ENCODE measurements at places on chromosomes 11 and 22.
A peak's percentile ranks its signal among the peaks of the same experiment; 100 is the strongest.

- no peak for DNase-seq
Observed at GRCh38 chr11:15737320-15737719, 619.0 kb downstream of the SOX6 start.

DNA sequence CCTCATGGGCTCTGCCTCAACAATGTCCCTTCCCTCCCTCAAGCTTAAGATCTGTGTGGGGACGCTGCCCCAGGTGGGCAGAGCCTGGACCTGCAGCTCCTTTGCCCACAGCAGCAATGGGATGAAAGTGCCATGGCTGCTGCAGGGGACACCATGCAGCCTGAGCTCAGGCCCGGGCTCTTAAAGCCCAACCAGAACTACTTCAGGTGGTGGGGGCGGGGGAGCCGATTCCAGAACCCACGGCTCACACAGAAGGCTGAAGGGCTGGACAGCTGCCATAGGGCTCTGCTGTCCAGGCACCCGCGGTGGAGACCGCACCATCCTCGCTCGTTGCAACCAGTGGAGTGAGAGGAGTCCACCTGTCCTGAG, 12.5 kb downstream of the CHID1 start:
- DNase-seq: peak; percentile 36

DNA sequence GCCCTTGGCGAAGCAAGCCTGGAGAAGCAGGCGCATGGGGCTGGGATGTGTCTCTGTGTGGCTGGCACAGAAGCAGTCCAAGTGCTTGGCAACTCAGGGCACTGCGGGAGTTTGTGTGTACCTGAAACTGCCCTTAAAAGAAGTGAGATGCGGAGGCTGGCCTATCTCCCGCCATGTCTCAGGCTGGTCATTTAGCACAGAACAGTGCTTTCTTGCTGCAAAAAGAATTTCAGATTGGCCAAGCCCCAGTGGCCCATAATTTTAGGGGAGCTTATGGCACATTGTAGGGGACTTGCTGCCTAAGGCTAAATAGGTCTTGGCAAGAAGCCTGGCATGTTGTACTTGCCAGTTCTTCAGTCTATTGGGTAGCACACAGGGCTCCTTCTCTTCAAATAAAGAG, 16.4 kb downstream of the EHF start:
- DNase-seq: no peak

GRCh38 chr11:116239247-116239646, 533.5 kb downstream of the BUD13 start:
- no peak for DNase-seq

- DNase-seq: no peak
Observed at GRCh38 chr11:111045407-111045803, 200.1 kb upstream of the POU2AF2 start.

DNA sequence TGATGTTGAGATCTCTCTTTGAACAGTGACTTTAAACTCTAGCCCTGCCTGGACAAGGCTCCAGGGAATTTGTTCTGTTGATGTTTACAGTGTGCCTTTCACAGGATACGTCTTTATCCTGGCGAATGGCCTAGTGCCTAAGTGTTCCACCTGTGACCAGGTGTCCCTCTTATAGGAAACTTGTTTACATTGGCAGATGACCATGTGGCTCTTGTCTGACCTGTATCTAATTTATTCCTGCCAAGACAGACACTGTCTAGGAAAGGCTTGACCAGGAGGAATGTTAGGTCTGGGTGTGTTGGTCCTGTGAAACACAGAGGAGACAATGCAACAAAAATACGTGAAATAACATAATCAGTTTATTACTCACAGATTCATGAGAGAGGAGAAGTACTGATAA, 875.6 kb downstream of the METTL15 start:
- no peak for DNase-seq

GRCh38 chr22:33851821-33852384, 68.4 kb downstream of the LARGE1 start:
- no peak for DNase-seq

GRCh38 chr22:30046716-30047363, 33.4 kb upstream of the HORMAD2 start:
- no peak for DNase-seq

DNA sequence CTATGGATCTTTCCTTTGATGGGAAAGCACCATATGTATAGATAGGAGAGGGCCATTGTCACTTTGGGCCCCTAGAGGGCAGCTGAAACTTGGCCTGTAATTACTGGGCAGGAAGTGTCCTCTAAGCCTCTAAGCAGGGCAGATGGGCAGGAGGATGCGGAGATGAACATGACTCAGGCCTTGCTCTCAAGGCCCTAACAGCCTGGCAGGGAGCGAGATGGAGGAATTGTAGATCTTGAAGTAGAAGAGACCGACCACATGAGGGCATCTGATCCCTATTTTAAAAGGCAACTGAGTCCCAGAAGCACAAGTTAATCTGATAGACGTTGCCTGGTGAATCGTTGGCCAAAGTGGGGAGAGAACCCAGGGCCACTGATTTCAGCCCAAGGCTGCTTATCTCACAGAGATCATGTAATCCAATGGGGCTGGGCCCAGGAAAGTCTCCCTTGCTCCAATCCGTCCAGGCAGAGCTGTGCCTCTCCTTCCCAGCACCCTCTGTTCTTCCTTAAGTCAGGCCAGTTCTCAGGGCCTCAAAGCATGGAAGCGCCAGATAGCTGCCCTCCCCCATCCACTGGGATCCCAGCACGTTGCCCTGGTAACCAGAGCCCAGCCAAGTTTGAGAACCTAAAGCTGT, 2.5 kb upstream of the SEPTIN3 start:
- peak; percentile 80 for DNase-seq

DNA sequence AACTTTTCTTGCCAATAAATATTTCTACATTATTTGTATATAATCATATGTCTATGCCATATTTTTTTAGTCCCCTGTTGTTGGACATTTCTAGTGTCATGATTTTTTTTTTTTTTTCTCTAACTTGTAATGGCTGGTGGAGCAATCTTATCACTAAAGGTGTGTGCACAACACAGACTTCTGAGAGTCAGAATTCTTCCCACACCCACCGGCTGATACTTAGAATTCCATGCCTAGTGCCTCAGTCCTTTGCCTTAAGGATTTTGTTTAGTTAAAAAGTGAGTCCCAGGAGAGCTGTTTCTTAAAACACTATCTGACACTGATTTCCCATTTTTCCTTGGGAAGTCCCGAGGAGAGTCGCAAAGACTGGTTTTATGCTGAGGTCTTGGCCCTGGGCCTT, 87.7 kb upstream of the BARX2 start:
- DNase-seq: no peak

DNA sequence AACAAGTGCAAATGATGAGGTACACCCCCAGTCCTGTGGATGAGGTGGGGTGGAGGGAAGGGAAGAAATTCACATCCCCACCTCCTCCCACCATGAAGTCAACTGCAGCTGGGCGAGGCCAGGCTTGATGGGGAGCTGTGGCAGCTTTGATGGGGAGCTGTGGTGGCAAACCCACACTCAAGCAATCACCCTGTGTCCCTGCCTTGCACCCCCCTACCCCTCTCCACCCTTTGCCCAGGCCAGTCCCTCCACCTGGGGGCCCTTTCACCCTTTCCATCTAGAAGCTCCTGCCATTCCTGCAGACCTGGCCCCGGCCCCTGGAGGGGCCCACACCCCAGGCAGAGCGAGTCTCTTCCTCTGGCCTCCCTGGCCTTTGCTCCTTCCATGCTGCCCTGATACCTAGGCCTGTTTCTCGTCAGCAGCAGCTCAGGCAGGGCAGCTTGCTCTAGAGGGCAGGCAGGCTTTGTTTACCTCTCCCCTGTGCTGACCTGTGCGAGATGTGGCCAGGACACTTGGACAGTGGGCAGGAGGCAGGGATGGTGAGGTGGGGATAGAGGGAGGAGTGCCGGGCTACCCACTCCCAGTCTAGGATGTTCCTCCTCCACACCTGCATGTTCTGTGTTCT, 4.5 kb upstream of the FGF3 start:
- no peak for DNase-seq

- DNase-seq: no peak
Observed at GRCh38 chr11:57473285-57473841, 13.0 kb downstream of the RTN4RL2 start.

DNA sequence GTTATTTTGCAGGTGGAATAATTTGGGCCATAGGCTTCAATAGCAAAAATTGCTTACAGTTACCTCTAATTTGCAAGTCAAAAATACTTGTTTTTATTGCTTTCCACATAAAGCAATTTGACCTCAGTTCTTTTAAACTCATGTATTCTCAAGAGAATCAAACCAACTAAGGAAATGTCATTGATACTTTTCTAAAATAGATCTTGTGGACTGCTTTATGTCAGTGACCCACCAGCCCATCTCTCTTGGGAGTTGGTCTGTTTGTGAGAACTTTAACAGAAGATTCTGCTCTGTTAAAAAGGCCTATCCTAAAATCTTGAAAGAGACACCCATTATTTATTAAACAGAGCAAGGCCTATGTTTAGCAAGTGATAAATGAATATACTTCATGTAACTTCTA, 75.2 kb downstream of the DDIAS start:
- no peak for DNase-seq

DNA sequence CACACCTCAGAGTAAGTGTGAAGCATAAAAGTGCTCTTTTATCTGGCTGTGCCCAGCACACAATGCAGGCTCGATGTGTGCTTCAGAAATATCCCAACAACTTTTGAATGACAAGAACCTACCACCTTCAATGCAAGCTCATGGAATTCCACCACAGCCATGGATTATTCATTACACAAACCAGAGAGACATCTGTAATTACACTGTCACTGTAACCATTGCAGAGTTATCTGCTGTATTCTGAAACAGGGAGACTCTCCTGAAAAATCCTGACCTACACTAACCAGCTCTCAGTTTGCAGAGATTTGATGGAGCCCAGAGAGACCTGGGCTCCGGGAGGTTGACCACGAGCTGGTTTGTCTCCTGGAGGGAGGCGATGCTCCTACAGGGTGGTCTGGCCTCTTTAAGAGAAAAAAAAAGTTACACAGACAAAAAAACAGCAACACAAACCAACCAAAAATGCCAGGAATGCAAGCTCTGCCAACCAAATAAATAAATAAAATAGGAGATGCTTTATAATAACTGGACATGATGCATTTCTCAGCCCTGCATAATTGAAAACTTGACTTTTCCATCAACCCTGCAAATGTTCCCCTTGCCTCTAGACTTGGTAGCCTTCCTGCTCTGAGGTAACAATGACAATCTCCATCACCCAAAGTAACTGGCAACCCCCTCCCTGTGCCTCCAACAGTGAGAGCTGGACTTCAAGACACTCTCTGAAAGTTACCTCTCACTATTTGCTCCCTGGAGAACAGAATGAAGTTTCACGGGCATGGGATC, 69.7 kb downstream of the ETS1 start:
- DNase-seq: no peak

GRCh38 chr22:24486501-24486921, 8.6 kb upstream of the UPB1 start:
- no peak for DNase-seq

GRCh38 chr22:27220339-27220738, 563.0 kb downstream of the MIAT start:
- no peak for DNase-seq

- no peak for DNase-seq
Observed at GRCh38 chr11:101825531-101825930, 89.3 kb upstream of the CEP126 start.

GRCh38 chr11:15883455-15883920, 472.9 kb downstream of the SOX6 start:
- no peak for DNase-seq

- no peak for DNase-seq
Observed at GRCh38 chr11:29685361-29685760, 331.5 kb downstream of the KCNA4 start.

- peak; percentile 85 for DNase-seq
Observed at GRCh38 chr11:2137202-2138067, 1.8 kb downstream of the IGF2 start.

DNA sequence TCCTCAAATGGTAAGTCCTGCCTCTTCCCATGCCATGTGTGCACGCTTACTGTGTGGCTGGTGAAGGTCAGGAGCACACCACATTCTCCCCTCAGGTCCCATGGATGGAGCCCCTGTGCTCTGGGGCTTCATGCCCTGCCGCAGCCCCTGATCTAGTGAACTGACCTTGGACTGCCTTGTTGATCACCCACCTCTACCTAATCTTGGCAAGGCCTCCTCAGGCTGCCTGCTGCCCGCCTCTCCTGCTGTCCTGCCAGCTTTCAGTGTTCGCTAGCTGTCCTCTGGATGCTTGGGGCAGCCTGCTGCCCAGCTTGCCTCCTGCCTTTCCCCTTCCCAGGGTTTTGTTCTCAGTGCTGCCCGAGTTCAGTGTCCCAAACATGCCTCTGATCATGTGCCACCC, 38.1 kb downstream of the CABIN1 start:
- no peak for DNase-seq

All from HTR-8/SVneo (cell line).